Pons (tissue), 1 donor: ENCODE measurements at places on chromosomes 16 and 17.

DNA sequence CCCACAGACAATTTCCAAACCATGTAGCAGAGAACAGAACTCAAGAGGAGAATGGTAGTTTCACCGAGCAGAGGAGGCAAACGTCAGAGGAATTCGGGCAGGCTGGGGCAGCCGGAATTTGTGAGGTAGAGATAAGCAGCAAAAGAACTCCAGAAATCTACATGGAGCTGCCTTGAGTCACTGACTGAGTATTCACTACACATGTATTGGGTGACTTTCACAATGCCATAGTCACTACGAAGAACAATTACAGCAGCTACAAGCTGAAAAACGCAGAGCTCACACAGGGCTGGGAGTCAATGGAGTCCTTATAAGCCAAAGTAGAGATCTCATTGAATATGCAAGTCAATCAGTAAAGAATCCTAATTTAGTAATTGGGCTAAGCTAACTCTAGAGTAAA lies 13.4 kb downstream of the CMC2 start:
- peak; percentile 59 for DNase-seq

- DNase-seq: no peak
Observed at GRCh38 chr16:48958681-48959080, 323.0 kb downstream of the CBLN1 start.

DNA sequence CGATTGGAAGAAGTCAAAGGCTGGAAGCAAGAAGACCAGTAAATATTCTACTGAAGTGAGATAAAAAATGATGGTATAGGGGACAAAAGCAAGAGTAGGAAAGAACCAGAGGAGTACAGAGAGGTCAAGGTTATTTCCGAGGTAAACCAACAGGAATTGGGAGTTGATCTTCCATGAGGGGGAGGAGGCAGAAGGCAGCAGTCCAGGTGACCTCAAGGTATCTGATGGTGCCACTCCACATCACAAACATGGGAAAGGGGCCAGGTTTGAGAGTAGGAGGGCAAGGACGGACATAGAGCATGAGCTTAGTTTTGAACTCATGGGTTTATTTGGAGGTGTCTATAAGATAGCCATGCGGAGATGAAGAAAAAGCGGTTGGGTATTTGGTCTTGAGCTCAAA lies 79.4 kb upstream of the CDYL2 start:
- no peak for DNase-seq

GRCh38 chr17:1577583-1578013 lies 15.0 kb upstream of the PITPNA start:
- DNase-seq: no peak

DNA sequence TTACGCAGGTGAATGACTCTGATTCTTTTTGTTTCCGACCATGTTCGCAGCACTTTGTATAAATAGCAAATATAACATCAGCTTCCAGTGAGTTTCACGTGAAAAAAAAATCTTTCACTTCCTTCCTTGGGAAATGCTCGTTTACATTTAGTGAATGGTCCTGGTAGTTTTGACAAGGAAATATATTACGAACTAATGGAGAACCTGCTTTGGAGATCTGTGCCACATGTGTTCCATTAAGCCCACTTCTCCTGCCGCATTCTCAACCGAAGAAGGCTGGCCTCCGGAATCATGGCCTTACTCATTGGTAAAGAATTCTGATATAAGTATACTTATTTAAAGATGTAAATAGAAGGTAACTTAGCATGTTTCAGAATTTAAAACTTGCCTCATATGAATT lies 3.6 kb downstream of the CRAMP1 start:
- no peak for DNase-seq

DNA sequence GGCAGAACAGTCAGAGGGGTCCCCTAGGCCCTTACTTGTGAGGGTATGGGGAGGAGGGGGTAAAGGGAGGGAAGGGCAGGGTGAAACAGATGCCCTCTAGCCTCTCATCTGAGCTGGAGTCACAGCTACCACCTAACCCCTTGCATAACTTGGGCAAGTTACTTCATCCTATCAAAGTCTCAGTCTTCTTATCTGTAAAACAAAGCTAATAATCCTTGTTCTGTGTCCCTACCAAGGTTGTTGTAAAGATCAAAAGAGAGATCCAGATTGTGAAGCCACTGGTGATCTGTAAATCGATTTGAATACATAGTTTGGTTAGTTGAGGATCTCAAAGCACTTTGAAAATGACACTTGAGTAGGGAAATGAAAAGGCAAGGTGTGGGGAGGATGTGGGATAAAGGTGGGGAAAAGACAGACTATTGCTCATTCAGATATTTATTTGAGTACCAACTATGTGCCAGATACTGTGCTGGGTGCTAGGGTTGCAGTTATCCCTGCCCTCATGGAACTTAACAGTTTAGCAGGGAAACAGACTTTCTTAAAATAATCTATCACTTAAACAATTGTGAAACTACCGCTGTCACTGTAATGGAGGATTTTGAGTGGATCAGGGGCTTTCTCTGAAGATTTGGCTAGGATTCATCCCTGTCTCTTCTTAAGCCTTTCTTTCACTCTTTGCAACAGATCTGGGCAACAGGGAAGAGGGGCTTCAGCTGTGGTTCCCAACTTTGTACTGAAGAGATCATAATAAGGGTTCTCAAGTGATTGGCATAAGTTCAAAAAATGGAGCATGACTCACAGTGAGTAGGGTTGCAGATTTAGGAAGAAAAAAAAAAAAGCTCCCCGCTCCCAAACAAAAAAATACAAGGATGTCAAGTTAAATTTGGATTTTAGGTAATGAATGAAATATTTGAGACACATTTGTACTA lies 3.0 kb downstream of the HEATR9 start:
- no peak for DNase-seq

DNA sequence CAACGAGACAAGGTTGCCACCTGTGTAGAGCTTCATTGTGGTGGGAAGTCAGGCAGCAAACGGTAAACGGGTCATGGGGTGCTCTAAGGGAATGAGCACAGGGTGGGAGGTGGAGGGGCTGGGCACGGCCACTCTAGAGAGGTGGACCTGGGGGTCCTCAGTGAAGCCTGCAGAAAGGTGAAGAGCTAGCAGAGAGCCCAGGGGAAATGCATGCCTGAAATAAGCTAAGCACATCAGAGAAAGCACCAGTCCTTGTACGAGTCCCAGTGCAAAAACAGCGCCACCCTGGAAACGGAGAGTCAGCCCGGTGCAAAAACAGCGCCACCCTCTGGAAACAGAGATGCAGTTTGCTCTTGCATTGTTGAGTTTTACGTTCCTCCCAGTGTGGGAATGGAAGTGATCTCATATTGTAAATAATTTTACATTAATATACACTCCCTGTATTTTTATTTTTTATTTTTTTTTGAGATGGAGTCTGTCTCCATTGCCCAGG lies 65.0 kb downstream of the TBC1D16 start:
- DNase-seq: peak; percentile 79

GRCh38 chr16:69890114-69890891 lies 60.8 kb upstream of the CLEC18A start:
- DNase-seq: peak; percentile 99

DNA sequence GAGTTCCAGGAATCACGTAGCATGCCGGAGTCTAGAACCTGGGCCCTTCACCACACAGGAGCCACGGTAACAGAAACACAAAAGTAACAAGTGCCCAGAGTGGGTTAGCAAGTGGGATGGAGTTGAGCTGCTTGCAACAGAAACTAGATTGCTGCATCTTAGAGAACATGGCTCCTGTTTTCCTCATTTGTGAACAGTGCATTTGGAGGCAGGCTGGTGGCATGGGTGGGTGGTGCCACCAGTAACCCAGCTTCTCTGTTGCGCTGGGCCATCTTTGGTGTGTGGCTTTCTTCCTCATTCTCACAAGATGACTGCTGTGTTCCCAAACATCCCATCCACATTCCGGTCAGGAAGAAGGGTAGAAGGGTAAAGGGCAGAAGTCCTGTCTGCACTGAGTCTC lies 95.5 kb downstream of the KATNIP start:
- DNase-seq: no peak

GRCh38 chr17:291587-291986 lies 61.0 kb downstream of the RPH3AL start:
- no peak for DNase-seq

DNA sequence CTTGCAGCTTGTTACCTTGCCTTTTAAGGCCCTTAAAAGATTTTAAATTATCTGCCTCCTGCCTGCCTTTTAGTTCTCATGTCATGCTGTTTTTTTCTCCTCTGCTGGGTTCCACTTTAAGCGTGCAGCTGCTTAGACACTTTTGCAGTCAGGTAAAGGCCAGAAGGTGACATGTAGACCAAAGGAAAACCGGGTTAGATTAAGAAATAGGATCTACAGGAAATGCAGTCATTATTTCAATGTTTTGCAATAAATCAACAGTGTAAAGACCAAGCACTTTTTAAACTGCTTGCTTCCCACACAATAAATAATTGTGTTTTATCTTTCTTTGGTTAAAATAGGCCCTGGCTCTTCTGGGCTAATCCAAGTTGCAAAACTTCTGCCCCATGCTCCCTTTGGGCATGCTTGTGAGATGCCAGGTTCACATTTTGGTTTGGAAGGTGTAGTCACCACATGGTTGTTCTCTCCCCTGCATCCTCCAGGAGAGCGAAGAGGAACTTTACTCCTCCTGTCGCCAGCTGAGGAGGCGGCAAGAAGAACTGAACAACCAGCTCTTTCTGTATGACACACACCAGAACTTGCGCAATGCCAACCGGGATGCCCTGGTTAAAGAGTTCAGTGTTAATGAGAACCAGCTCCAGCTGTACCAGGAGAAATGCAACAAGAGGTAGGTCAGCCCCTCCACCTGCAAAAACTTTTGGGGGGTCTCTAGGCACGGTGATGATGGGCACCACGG lies 54.9 kb downstream of the SDR42E1 start:
- DNase-seq: no peak

DNA sequence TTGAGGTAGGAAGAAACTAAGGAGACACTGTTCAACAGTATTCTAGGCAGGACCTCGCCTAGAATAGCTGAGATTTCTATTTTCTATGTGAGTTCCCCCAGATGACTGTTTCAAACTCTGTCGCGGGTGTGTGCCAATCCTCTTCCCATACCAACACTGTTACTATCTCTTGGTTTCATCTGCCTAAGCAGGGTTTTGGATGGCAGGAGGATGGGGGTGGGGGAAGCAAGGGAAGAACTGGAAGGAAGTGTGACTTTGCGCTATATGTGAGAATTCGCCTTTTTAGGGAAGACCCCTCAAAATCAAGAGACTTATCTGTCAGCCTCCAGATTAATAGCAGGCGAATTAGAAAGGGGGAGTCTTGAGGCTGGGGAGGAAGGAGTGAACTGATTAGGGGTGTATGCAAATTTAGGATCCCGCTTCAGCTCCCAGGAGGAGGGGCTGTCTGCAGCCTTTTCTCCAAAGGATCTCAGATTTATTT lies 521 bp upstream of the G6PC3 start:
- DNase-seq: peak; percentile 55

DNA sequence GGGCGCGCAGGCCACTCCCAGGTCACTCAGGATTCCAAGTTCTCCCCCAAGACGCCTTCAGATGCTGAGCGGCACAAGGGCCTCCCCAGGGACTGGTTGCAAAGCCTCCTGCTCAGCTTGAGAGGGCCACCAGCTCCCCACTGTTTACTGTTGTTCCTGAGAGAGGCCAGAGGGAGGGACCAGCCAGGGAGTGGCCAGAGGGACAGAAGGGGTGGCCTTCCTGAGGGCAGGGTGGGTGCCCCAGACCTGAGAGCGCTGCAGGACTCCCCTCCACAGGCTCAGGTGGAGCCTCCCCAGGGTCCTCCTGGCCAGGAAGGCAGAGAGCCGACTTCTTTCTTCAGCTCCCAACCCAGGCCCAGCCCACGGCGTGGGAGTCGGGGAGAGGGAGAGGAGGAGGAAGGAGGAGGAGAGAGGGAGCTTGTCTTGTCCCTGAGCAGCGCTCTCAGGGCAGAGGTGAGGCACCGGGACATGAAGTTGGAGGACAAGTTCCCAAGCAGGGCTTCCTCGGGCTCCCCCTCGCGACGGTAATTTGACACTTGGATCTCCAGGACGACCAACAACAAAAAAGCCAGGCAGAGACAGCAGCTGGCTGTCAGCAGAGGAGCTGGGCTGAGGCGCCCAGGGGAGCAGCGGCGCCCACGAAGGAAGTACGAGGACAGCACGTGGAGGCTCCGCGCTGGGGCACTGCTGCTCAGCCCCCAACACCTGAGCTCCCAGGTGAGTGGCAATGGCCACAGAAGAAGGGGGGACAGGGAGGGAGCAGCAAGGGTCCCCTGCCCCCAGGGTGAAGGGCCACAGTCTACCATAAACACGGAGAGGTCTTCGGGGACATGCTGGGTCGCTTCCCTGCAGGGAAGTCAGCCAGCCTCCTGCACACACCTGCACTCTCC lies 497 bp downstream of the SMIM5 start:
- DNase-seq: peak; percentile 88

DNA sequence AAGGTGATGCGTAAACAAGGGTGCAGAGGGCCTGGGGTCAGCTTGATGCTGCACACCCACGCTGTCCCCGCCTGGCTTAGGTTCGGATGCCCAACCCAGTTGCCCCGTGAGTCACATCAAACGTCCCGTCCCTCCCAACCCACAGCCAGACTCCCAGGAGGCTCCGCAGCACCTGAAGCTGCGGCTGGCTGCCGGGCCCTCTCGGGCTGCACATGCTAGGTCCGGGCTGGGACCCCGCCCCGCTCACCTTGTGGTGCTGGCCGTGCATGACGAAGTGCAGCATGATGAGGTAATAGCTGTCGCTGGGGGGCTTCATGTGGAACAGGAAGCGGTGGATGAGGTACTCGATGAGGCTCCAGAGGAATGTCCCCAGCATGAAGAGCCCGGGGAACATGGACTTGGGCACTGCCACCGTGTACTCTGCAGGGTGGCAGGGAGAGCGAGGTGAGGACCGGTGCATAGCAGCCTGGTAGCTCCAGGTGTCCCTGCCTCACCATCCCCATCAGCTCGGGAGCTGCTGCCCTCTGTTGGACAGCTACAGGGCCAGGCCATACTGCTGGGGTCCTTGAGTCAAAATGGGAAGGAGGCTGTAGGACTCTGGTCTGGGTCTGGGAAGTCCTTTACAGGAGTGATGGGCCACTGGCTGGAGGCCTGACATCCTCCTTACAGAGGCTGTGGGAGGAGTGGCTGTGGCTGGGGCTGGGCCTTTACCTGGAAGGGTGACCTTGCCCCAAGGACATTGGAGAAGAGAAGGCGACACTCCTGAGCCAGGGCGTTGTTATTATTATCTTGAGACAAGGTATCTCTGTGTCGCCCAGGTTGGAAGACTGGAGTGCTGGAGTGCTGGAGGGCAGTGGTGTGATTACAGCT lies 18.3 kb upstream of the MLKL start:
- DNase-seq: no peak

DNA sequence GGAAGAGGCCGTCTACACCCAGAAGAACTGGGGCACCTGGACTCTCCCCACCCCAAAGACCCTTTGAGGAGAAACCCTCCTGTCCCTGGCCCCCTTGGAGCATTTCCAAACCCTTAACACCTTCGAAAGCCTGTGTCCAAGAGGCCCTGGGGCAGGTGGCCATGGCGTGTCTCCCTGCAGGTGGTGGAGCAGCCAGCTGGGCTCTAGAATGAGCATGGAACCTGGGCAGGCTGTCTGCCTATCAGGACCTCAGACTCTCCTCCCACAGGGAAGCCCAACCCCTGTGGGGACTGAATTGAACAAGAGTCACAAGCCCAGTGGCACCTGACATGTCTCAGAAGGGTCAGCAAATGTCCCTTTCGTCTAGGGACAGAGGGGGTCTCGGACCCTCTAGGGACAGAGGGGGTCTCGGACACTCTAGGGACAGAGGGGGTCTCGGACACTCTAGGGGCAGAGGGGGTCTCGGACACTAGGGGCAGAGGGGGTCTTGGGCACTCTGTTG lies 8.4 kb downstream of the CBX4 start:
- DNase-seq: no peak

- DNase-seq: no peak
Observed at GRCh38 chr17:1179818-1180742, at the start of gene ABR. Gene ABR (minus strand): TSS chr17:1179981. CDS start chr17:1179727, 254 bp downstream.
